SW480 (cell line): ENCODE measurements at places on chromosomes 4 and X.
A peak's percentile ranks its signal among the peaks of the same experiment; 100 is the strongest.

DNA sequence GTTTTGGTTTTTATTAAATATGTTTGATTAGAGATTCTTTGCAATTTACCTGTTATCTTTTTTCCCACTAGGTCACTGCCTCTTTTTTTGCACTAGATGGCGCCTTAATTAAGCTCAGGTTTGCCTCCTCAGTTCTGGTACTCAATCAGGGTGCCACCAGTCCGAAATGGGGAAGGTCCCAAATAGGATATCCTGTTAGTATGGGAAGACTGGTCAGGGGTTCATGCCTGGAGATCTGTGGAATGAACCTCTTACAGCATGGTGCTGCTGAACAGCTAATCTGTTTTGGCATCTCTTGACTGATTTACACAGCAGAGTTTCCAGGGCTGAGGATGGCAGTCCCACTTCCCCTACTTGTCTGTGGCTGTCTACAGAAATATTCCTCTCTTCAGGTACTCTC lies 24.2 kb upstream of the VSIG1 start:
- DNase-seq = peak; percentile 39

DNA sequence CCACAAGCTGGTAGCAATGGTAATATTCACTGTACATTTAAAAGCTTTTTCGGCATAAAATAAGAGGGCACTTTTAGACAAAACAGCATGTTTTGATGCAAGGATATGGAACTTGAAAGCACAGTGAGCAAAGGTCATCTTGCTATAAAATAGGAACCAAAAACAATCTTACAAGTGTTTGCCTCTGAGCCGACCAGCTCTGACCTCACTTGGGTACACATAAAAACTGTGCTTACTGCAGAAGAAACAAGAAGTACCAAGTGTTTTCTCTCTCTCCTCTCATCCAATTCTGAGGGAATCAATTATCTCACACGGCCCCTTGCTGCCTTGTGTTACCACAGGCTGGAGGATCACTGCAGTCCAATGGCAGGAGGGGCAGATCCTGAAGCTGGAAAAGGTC lies 4.8 kb upstream of the IQSEC2 start:
- no peak for DNase-seq

- DNase-seq = no peak
Observed at GRCh38 chrX:14505648-14506047, 23.7 kb upstream of the GLRA2 start.

DNA sequence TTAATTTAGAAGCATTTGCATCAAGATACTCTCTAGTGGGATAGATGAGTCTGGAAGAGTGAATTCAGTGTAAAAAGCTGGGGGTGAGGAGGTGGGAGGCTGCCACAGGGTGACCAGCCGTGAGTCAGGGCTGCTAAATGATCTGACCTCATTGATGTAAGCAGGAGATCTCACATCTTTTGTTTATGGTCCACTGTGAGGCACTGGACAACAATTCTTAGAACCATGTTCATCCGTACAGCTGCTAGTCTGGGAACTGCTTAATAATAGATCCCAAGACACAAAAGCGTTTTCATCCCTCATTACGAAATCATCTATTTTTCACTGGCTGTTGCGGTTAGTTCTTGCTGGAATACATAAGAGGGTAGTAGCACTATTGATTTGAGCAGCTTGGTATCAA lies 14.1 kb downstream of the KLF3 start:
- DNase-seq = no peak

GRCh38 chr4:168063031-168063430 lies 29.3 kb upstream of the ANXA10 start:
- DNase-seq = no peak

- DNase-seq = no peak
Observed at GRCh38 chr4:56648021-56648823, 32.9 kb downstream of the HOPX start.

DNA sequence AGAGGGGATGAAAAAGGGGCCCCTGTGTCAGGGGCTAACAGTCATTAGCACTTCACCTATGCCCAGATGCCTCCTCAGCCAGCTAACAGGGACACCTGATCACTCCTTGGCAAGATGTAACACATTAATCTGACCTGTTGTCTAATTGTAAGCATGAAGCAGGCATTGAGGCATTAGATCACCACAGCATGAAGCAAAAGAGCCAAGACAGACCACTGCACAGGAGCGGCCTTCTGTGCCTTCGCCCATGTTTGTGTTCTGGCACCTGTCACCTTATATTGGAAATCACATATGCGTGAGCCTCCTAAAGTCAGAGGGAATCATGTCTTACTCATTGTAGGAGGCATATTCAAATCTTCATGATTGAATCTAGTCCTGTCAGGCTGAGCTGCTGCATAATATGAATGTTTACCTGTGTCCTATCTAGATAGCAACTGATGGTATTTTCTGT lies 48.4 kb downstream of the PTTG2 start:
- DNase-seq = no peak

- DNase-seq = peak; percentile 19
Observed at GRCh38 chrX:9464435-9465371, at the start of gene TBL1X. TBL1X (plus strand) TSS chrX:9465058; CDS start chrX:9653587, 188,529 bp downstream.

DNA sequence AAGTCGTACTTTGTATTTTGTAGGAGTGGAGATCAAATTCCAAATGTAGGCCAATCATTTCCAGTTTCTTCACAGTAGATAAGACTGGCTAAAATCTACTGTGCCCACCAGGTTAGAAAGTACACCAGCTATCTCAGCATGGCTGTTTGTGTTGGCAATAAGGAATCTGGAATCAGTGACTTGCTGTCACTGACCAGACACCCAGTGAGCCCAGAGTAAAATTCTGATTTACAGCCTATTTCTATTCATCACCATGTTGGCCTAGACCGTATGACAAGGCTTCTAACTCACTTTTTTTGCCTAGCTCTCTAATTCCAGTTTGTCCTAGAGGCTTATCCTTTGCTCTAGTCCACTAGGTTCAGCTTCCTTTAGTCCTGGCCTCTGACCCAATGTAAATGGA lies 25.4 kb downstream of the SMIM43 start:
- no peak for DNase-seq

GRCh38 chr4:186723292-186724057 lies at the start of gene FAT1:
FAT1 (minus strand) TSS chr4:186723856; CDS start chr4:186709827, 14,029 bp downstream.
- peak; percentile 50 for DNase-seq

DNA sequence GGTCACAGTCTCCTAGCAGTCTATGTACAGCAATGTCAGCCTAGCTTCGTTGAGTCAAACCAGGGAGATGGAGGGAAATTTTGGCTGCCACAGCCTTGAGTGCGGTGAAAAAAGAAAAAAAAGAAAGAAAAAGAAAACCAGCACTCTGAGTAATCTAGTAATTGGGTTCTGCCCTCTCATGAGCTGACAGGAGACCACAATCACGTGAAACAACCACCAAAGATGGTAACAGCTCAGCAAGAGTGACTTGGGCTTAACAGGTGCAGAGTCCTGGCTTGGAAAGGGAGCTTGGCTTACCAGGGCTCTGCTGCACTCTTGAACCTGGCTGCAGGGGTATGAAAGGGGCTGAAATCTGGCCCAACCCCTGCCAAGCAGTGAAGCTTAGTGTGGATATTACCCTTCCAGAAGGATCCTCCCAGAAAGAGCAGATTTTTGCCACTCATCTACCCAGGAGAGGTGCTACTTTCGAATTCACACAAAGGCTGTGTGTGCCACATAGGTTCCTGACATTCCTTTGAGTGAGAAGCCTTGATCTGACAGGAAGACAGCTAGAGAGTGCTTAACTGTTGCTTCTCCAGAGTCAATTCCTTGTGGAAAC lies 350.3 kb downstream of the PTTG2 start:
- DNase-seq = peak; percentile 5

GRCh38 chr4:156192033-156192432 lies 238.4 kb upstream of the CTSO start:
- DNase-seq = peak; percentile 57

- no peak for DNase-seq
Observed at GRCh38 chr4:184203300-184203699, 14.4 kb downstream of the ENPP6 start.

GRCh38 chr4:163638909-163639308 lies 144.4 kb downstream of the TMA16 start:
- DNase-seq = no peak

DNA sequence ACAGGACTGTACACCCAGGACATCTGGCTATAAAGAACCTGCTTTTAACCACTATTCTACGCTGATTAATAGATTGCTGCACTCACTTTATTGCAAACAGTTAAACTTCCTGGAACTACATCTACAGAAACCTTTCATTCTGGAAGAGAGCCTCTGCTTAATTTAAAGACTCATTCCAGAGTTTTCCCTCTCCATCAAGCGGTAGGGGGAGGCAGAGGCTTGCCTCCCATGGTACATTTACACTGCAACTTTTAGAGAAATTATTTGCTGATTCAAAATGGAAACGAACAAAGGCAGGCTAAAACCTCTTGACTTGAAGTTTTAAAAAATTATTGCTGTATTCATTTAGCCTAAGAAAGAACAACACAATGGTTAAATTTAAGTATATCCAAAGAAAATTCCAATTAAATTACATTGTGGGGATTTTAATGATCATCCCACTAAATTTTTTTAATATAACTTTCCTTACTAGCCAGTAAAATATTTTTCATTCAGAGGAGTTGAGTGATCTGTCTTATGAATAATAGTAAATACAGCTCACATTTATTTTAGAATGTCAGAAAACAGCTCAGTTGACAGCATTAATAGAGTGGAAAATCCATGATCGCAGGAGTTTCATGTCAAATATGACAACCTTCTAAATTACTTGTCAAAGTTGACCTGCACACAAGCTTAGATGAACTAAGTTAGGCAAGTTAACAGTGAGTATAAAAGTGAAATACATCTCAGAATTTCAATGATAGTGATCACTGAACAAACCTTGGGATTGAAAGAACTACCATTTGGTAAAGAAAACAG lies 46.3 kb upstream of the PCDH10 start:
- no peak for DNase-seq

DNA sequence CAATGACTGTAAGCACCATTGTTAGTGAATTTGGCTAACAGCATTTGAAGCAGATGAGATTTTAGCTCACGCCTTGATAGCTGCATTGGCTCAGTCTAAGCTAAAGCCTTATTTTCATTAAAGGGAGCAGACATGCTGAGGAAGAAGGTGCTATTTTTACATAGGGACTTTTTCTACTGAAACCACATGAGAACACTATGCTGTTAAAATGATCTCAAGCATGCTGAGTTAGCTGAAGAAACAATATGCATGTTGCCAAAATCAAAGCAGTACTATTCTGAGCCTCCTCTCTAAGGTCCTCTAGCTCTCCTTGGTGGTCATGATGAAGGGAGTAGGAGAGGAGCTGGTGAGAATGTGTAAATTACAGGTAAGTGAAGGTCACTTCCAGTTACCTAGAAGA lies 134.4 kb upstream of the JADE1 start:
- DNase-seq = no peak

- DNase-seq = peak; percentile 6
Observed at GRCh38 chrX:75155447-75155826, 646 bp downstream of the ABCB7 start.

DNA sequence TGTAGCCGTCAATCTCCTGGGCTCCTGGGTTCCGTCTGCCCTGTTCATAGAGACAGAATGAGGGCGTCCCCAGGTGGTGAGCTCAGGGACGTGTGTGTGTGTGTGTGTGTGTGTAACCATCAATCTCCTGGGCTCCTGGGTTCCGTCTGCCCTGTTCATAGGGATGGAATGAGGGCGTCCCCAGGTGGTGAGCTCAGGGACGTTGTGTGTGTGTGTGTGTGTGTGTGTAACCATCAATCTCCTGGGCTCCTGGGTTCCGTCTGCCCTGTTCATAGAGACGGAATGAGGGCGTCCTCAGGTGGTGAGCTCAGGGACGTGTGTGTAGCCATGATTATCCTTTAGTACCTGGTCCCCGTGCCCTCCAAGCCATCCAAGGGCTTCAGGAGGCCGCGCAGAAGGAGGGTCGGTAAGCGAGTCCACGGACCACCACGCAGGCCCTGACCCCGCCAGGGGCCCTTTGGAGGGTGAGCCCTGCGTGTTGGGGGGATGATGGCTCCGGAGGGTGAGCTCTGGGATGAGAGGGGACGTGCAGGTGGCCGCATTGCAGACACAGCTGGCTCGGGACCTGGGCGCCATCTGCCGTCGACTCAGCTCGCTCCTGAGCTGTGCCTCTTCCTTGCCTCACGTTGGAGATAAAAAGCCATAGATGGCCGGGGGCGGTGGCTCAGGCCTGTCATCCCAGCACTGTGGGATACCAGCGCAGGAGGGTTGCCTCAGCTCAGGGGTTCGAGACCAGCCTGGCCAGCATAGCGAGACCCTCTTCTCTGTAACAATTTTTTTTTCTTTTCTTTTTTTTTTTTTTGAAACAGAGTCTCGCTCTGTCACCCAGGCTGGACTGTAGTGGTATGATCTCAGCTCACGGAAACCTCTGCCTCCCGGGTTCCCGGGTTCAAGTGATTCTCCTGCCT lies 5.4 kb upstream of the GTPBP6 start:
- DNase-seq = peak; percentile 75

- DNase-seq = no peak
Observed at GRCh38 chr4:62912531-62912930, 1496.7 kb downstream of the TECRL start.

- DNase-seq = no peak
Observed at GRCh38 chrX:48791063-48791820, 4.9 kb downstream of the GATA1 start.

DNA sequence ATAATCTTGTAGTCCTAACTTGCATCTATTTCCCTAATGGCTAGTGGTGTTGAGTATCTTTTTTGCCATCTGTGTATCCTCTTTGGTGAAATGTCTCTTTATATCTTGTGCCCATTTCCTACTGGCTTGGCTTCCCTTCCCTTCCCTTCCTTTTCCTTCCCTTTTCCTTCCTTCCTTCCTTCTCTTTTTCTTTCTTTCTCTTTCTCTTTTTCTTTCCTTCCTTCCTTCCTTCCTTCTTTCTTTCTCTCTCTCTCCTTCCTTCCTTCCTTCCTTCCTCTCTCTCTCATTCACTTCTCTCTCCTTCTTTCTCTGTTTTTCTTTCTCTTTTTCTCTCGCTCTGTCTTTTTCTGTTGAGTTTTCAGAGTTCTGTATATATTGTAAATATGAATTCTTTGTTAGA lies 61.5 kb upstream of the SLC4A4 start:
- no peak for DNase-seq

DNA sequence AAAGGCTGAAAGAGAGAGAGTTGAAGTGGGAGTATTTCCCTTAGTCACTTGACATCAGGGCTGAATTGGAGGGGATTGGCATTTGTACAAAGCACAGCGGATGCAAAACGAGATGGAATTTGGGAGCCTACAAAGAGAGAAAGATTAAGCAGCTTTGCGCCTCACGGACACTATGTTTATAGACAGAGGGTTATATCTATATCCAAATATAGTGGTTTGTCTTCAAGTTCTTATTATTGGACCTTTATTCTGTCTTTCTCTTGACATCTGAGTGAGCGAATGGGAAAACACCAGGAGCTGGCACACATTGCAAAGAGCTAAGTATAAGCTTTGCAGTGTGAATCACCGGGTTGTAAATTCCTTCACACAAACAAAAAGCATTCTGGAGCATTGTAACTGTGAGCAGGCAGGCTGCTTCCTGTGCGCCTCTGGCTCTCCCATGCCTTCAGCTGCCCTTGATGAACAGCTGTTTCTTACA lies 500.2 kb downstream of the STIM2 start:
- peak; percentile 12 for DNase-seq
